GM13976 (cell line): ENCODE measurements at places on chromosomes 5 and 9.

DNA sequence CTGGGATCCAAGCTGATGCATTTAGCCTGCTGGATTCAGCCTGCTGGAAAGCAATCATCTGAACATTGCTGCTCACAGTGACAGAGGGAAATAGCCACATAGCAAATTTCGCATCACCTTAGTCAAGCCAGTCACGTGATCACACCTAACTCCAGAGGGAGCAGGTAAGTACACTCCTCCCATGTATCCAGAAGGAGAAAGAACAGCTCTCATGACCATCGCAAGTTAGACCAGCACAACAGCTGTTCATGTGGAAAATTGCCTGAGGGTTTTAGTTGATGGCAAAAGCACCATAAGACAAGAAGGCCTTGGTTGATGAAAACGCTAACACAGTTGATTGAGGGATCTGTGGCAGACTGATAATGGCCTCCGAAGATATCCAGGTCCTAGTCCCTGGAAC, 34.2 kb upstream of the MYO10 start:
- DNase-seq = no peak

DNA sequence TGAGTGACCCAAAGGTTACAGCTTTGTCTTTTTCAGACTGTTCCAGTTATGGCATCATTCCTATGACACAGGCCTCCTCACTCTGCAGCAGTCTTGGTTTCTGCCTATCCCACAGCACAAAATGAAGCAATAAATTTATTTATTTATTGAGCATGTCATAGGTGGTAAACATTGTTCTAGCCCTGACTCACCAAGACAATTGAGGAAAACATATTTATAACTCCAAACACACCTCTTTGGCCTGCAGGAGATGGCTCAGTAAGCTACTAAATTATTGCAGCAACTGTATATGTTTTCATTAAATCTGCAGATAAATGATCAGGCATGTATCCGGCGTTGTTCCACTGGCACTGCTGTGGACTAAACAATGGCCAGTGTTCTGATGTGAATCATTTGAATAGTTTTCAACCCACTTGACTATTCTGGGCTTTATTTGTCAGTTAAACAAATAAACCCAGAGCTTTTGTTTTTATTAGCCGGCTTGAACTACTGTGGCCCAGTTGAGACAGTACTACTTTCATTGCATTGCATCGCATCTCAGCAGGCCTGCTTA, 83.2 kb downstream of the FOXD1 start:
- DNase-seq = no peak

GRCh38 chr9:2000314-2000713, 14.8 kb upstream of the SMARCA2 start:
- DNase-seq = no peak

GRCh38 chr5:174383210-174384167, 338.0 kb downstream of the NSG2 start:
- no peak for DNase-seq

- no peak for DNase-seq
These were observed 14.8 kb downstream of the ROR2 start for GRCh38 chr9:91935066-91935749.

DNA sequence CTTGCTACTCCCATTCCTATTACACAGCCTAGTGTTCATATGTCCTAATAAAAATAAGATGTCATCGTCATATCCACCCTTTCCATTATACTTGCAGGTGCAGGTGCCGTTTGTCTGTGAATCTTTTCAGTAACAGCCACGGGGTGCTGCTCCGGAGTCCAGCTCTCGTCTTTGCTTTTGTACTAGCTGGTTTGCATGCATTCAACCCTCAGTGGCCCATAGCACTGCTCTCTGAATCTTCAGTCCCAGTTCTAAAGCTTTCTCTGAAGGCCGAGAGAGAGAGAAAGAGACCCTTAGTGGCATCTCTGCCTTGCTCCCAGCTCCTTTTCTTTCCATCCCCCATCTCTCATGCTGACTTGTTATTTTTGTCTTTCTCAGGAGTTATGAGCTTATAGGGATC, 468.5 kb downstream of the TMEM232 start:
- no peak for DNase-seq

DNA sequence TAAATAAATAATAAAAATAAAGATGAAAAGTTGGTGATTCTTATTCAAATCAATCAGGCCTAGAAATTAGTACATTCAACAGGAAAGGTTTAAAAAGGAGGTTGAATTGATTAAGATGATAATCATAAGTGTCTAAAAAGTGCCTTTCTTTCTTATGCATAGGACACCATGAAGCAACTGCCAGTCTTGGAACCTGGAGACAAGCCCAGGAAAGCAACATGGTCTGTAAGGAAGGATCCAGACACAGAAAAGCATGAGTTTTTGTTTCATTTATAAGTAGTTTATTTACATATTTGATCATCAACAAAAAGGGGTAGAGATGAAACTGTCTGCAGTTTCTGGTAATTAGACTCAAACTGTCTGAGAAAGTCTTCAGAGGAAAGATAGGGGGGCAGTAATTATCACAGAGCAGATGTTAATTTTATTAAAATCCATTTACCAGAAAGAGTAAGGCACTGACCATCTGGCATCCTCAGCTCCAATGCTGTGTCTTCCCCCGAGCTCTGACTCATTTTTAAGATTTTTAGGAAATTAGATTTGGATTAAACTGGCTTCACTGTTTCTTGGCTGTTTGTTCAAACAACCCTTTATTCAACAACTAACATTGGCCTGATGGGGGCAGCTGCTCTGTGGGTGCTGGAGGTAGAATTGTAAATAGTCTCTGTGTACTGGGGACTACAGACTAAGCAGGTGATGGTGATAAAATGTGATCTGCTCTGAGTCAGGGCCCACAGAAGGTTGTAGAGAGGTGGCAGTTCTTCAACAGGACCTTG, 2.7 kb downstream of the RABEPK start:
- no peak for DNase-seq

GRCh38 chr5:97600486-97600885, 417.4 kb upstream of the RIOK2 start:
- no peak for DNase-seq

- DNase-seq = no peak
These were observed 118.2 kb upstream of the RPS23 start for GRCh38 chr5:82396396-82396795.

GRCh38 chr5:77029376-77029885, 773 bp upstream of the AGGF1 start:
- no peak for DNase-seq

DNA sequence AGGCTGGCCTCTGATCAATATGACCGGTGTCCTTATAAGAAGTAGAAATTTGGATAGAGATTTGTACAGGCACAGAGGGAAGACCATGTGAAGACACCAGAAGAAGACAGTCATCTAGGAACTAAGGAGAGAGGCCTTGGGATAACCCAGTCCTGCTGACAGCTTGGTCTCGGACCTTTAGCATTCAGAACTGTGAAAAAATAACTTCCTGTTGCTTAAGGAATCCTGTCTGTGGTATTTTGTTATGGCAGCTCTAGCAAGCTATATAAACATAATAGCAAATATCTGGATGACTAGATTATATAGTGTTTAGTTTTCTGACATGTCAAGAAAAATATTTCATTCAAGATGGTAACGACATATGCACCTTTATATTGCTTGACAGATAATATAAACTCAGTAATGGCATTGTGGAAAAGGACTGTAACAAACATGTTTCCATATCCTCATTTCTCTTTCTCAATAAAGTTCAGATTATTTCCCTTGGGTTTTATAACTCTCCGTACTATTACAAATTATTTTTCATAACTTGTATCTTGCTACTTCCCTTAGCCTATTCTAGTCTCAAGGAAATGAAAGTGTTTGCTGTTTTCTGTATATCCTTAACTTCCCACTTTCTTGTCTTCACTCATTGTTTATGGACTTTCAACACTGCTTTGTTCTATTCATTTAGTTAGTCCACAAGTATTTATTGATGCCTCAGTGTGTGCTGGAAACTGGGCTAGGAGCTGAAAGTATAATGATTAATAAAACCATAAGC, 62.4 kb downstream of the KIAA1958 start:
- no peak for DNase-seq

DNA sequence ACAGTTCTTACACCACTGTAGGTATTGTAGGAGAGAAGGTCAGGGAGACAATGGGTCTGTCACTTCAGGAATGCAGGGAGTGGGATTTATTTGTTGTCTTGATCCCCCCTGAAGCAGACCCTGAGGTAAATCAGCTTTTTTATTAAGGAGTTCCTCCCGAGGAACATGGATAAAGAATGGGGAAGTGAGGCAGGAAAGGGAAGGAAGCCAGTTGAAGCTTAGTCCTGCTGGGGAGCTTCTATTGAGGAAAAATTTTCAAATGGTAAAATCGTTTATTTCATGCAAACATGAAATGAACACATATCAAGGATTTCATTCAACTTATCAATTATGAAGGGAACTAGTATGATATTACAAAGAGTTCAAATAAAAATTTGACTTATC, 318.6 kb upstream of the PIK3R1 start:
- no peak for DNase-seq

GRCh38 chr5:66443462-66444130, 152.6 kb upstream of the MAST4 start:
- DNase-seq = no peak

GRCh38 chr5:73748510-73749400, 122.8 kb downstream of the ARHGEF28 start:
- DNase-seq = no peak
